ENCODE measurements at places on chromosomes 6 and 20. TPM values are rescaled to one million over a fixed set of nuclear protein-coding genes. Genes with fewer than 3 reads are reported as not detected.

GRCh38 chr6:30212865-30213666, at the start of gene TRIM26:
TRIM26 (minus strand) TSS chr6:30213406; CDS start chr6:30199103, 14,303 bp downstream.
- H3K27ac ChIP-seq, result peak within 1 kb of the TSS; percentile 98
- H3K36me3 ChIP-seq, result no peaks in the 10 kb centered on the region
- H3K4me1 ChIP-seq, result peaks cover 26% of the 10 kb centered on the region
- peak within 1 kb of the TSS; percentile 80 for H3K4me3 ChIP-seq
- no peaks in the 10 kb centered on the region for H3K27me3 ChIP-seq
- DNase-seq, result peak; percentile 86

- H3K36me3 ChIP-seq, result no peaks in the 10 kb centered on the region
- H3K4me3 ChIP-seq, result no peak overlapping the region
- no peak for DNase-seq
- no peak overlapping the region for H3K27ac ChIP-seq
- H3K27me3 ChIP-seq, result no peaks in the 10 kb centered on the region
- no peaks in the 10 kb centered on the region for H3K4me1 ChIP-seq
Observed at GRCh38 chr6:122677406-122677805, 67.2 kb downstream of the PKIB start.

DNA sequence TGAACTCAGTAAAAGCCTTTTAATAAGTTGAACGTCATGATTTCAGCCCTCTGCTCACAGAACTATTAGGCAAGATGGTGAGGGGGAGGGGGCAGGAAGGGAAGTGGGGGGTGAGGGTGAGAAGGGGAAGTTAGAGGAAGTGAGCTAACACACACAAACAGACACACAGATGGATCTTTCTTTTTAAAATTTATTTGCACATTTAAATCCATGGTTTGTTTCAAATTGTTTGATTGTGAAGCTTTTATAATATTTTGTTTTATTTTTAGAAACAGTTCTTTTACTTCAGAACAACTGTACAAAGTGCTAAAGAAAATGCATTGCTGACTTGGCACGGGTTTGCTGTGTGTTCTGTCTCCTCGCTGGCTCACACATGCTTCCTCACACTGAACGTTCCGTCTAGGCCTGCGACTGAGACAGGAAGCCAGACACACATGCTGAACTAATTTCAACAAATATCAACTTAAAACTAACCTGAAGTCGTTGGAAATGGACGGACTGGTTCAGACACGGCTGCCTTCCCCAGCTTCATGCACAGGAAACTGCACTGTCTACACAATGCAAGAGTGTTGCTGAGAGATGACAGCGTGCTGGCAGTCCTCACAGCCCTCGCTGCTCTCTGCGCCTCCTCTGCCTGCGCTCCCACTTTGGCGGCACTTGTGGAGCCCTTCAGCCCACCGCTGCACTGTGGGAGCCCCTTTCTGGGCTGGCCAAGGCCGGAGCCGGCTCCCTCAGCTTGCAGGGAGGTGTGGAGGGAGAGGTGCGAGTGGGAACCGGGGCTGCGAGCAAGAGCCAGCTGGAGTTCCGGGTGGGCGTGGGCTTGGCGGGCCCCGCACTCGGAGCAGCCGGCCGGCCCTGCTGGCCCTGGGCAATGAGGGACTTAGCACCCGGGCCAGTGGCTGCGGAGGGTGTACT, 8.1 kb upstream of the ZBP1 start:
- no peaks in the 10 kb centered on the region for H3K4me1 ChIP-seq
- no peaks in the 10 kb centered on the region for H3K27me3 ChIP-seq
- H3K36me3 ChIP-seq, result no peaks in the 10 kb centered on the region
- no peak overlapping the region for H3K4me3 ChIP-seq
- no peak overlapping the region for H3K27ac ChIP-seq

Gene OR2H1
- not detected for total RNA-seq

Gene TCF15
- total RNA-seq, result not detected

DNA sequence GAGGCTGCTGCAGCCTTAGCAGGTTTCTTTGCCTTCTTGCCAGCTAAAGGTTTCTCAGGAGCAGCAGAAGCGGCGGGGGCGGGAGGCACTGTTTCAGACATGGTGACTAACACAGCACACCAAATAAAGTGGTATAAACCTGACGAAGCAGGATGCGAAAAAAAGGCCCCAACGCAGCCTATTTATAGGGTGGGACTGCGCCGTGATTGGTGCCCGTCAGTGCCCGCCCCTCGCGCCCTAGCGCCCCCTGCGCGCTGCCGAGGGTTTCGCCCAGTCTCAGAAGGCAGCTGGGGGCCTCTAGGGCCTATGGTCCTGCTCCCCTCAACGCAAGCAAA, 55.0 kb downstream of the TRIM38 start:
- no peak for DNase-seq
- H3K36me3 ChIP-seq, result no peaks in the 10 kb centered on the region
- H3K27me3 ChIP-seq, result no peaks in the 10 kb centered on the region
- peaks cover 6% of the 10 kb centered on the region for H3K4me1 ChIP-seq

GRCh38 chr20:62405108-62405980, 1.7 kb downstream of the CABLES2 start:
- DNase-seq, result no peak
- no peak overlapping the region for H3K27ac ChIP-seq
- no peaks in the 10 kb centered on the region for H3K27me3 ChIP-seq
- H3K36me3 ChIP-seq, result no peaks in the 10 kb centered on the region

DNA sequence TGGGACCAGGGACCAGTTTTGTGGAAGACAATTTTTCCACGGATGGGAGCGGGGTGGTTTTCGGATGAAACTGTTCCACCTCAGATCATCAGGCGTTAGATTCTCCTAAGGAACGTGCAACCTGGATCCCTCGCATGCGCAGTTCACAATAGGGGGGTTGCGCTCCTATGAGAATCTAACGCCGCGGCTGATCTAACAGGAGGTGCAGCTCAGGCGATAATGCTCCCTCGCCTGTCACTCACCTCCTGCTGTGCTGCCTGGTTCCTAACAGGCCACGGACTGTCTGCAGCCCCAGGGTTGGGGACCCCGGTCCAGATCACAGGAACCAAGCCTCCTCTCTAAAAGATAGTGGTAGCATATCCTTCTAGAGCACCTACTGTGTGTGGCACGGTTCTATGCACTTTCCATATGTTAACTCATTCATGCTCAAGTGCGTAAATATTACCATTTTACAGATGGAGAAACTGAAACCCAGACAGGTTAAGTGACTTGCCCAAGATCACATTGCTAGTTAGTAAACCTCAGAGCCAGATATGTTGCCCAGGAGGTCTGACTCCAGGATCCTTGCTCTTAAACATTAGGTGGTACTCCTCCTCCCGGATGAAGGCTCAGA, 25.3 kb downstream of the SPDEF start:
- no peak overlapping the region for H3K27ac ChIP-seq
- H3K27me3 ChIP-seq, result no peaks in the 10 kb centered on the region
- H3K36me3 ChIP-seq, result no peaks in the 10 kb centered on the region
- no peak for DNase-seq
- no peak overlapping the region for H3K4me3 ChIP-seq
- peaks cover 27% of the 10 kb centered on the region for H3K4me1 ChIP-seq

- DNase-seq, result peak; percentile 13
- H3K36me3 ChIP-seq, result no peaks in the 10 kb centered on the region
- no peaks in the 10 kb centered on the region for H3K27me3 ChIP-seq
Observed at GRCh38 chr6:18154507-18155149, at the start of gene TPMT. TPMT (minus strand) TSS chr6:18155077; CDS start chr6:18149127, 5,950 bp downstream.

GRCh38 chr6:34059136-34059731, 86.7 kb downstream of the GRM4 start:
- H3K4me3 ChIP-seq, result no peak overlapping the region
- no peak overlapping the region for H3K27ac ChIP-seq
- no peaks in the 10 kb centered on the region for H3K4me1 ChIP-seq
- no peak for DNase-seq

Gene MICB
- total RNA-seq, result 72.1 TPM

DNA sequence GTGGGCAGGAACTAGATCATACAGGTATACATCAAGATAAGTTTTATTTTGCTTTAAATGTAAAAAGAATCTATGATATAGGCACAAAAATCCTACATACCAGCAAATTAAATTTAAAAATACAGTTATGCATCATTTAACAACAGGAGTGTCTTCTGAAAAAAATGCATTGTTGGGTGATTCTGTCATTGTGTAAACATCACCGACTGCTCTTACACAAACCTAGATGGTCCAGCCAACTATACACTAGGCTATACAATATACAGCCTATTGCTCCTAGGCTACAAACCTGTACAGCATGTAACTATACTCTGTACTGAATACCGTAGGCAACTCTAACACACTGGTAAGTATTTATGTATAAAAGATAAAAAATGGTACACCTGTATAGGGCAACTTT, 139.4 kb downstream of the RNGTT start:
- DNase-seq, result peak; percentile 33
- peaks cover 7% of the 10 kb centered on the region for H3K4me1 ChIP-seq
- no peaks in the 10 kb centered on the region for H3K36me3 ChIP-seq
- H3K27ac ChIP-seq, result no peak overlapping the region
- H3K4me3 ChIP-seq, result no peak overlapping the region

GRCh38 chr20:10610251-10610650, 63.5 kb downstream of the JAG1 start:
- no peaks in the 10 kb centered on the region for H3K27me3 ChIP-seq
- H3K27ac ChIP-seq, result no peak overlapping the region
- no peak overlapping the region for H3K4me3 ChIP-seq
- H3K36me3 ChIP-seq, result no peaks in the 10 kb centered on the region
- peaks cover 1% of the 10 kb centered on the region for H3K4me1 ChIP-seq
- DNase-seq, result no peak

Gene PRR18
- 0.23 TPM for total RNA-seq

GRCh38 chr20:64179805-64180204, 15.6 kb downstream of the MYT1 start:
- no peak overlapping the region for H3K27ac ChIP-seq
- no peaks in the 10 kb centered on the region for H3K36me3 ChIP-seq
- H3K27me3 ChIP-seq, result no peaks in the 10 kb centered on the region

Gene AIF1
- total RNA-seq, result 0.44 TPM

Gene ZNF334
- total RNA-seq, result 0.28 TPM

Measured in Panc1 (cell line).